Stimulated activated CD4-positive, alpha-beta T cell treated with anti-CD3 and anti-CD28 coated beads, Interleukin-1b, Interleukin-23, amount 100 ng/mL, for 48 hours (primary cell): ENCODE measurements at places on chromosomes 4 and X.

DNA sequence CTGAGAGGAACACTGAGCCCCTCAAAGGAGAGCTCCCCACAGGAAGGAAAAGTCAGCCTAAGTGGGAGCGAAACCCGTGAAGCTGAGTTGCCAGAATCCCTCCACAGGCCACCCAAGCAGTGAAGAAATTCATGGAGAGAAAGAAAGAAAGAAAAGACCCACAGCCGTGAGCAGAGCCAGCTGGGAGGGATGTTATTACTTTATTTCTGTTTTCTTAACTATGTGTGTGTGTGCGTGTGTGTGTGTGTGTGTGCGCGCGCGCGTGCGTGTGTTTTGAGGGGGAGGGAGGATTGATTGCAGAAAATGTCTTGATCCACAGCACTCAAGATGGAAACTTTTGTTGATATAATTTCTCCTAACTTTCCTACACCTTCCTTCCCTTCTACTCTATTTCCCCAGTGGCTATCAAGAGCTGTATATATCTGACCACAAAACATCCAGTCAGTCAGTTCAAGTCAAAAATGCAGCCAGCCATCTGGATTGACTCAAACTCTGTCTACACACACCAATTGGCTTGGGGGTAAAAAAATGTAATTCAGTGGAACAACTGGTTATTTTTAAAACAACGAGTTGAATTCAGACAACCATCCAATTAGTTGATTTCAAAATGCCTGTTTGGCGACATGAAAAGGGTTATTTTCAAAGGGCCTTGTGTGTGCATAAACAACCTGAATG is 13.8 kb upstream of the GPC3 start:
- DNase-seq = no peak

DNA sequence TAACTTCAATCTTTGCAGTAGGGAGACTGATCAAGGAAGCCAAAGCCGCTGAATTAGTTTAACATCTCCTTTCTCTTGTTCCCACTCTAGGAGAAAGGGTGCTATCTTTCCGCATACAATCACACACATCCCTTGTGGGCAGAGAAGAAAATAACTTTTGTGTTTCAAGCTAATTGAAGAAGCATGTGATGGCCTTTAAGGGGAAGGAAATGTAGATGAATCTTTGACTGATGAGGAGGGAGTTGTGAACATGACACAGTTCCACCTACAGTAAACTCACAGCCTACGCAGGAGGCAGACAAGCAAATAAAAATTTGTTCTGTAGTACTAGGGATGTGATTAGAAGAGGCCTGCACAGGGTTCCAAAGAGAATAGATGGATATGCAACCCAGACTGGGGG is 14.7 kb upstream of the SPATA4 start:
- no peak for DNase-seq

GRCh38 chrX:22974616-22975015 is 25.1 kb upstream of the DDX53 start:
- no peak for DNase-seq

GRCh38 chrX:9707306-9708033 is 58.2 kb downstream of the GPR143 start:
- DNase-seq = no peak
